HT-29 (cell line): ENCODE measurements at places on chromosomes 12 and 14. TPM values are rescaled to one million over a fixed set of nuclear protein-coding genes. Genes with fewer than 3 reads are reported as not detected.

DNA sequence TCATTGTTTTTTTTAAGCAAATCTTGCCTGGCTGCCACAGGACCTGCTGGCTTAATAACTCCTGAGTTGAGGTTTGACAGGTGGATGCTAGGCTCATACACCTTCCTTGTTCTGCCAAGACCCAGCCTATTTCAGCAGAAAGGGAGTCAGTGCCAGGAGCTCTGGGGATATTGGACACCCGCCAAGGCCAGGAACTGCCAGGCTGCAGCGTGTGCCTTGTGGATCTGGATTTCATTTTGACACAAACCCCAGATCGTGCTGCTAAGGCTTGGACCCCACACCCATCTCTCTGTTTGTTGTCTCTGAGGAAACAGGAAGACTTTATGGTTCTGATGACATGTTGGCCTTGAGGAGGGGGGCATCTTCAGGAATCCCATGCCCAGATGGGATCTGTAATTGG lies 44.4 kb upstream of the PRIMA1 start:
- DNase-seq, result peak; percentile 1

DNA sequence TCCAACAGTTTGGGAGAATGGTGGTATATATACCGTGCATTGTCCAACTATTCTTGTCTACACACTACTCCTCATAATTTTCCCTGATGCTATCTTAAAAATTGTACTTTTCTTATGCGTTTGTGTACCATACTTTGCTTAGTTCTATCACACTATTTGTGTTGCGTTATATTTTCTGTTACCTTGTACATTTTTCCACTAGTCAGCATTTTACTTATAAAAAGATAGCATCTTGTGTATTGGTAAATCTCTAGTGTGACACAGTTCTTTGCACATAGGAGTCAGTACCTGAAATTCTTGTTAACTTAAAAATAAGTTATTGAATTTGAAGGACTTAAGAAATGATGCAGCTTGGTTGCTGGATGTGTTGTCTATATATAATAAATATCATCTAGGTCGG lies 201.8 kb upstream of the LMO3 start:
- DNase-seq, result no peak

TMCC3 gene
- 2.9 and 3.0 TPM in 2 replicates for total RNA-seq

GRCh38 chr14:78785265-78785664 lies 615.1 kb downstream of the NRXN3 start:
- no peak for DNase-seq

DNA sequence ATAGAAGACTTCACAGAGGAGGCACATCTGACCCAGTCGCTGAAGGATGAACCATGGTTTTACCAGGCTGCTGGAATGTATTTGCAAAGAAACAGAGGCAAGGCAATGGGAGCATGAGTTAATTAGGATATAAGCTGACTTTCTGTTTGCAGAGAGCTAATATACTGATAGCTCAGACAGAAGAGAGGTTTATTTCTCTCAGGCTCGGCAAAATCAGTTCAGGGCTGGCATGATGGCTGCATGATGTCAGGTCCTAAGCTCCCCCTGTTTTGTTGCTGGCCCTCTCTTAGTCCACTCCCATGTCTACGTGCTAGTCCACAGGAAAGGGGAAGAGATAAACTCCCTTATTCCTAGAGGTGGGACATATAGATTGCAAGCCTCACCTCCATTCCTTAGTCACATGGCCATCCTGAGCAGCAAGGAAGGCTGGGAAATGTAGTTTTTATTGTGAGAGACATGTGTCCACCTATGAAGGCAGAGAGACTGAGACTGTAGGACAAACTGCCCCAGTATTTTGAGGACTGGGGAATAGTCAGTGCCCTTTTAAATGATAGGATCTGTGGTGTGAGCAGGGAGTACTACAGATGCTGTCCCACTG lies 224.5 kb downstream of the VRK1 start:
- peak; percentile 25 for DNase-seq

DNA sequence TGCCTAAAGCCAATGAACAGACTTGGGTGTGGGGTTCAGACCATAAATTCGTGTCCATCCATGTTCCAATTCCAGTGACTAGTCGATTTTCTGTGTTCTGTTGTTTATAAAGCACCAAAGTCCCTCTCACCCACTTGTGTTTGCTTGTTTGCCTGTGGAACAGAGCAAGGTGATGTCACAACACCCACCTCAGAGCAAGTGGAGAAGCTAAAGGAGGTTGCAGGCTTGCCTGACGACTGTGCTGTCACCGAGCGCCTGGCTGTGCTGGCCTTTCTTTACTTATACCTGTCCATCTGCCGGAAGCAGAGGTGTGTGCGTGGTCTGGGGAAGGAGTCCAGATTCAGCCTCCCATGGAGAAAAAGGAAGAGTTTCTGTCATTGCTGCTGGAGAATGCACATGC lies 6.0 kb downstream of the MVK start:
- no peak for DNase-seq

- DNase-seq, result peak; percentile 92
Measured at GRCh38 chr12:53978477-53979356, 4.0 kb upstream of the HOTAIR start.

NCKAP5L gene
- total RNA-seq, result 16.4 and 19.3 TPM in 2 replicates

DNA sequence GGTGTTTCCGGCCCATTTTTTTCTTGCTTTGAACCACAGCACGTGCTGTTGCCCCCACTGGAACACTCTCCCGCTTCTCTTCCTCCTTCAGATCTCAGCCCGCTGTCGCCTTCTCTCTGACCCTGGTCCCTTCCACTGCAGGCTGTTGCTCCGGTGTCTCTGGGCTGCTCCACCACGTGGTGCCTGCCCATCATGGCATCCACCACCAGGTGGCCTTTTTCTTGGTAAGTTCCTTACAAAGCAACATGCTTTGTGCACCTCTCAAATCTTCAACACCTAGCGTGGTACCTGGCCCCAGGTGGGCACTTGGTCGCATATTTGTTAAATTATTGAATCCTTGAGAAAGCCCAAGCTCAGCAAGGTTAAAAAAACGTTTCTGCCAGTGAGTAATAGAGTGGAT lies 19.1 kb downstream of the TUNAR start:
- DNase-seq, result peak; percentile 47

STAT2 gene
- 23.4 and 30.6 TPM in 2 replicates for total RNA-seq

- no peak for DNase-seq
Measured at GRCh38 chr14:73236157-73236556, 1.1 kb upstream of the PAPLN start.

SLC17A8 gene
- total RNA-seq, result not detected in 2 replicates

GRCh38 chr12:132718644-132719043 lies 8.0 kb downstream of the PGAM5 start:
- no peak for DNase-seq

HOXC10 gene
- 1.7 TPM in 1 of 2 replicates, not detected in the other for total RNA-seq

PLEKHG7 gene
- total RNA-seq, result 0.13 and 0.65 TPM in 2 replicates

GDF3 gene
- total RNA-seq, result not detected in 2 replicates

DNA sequence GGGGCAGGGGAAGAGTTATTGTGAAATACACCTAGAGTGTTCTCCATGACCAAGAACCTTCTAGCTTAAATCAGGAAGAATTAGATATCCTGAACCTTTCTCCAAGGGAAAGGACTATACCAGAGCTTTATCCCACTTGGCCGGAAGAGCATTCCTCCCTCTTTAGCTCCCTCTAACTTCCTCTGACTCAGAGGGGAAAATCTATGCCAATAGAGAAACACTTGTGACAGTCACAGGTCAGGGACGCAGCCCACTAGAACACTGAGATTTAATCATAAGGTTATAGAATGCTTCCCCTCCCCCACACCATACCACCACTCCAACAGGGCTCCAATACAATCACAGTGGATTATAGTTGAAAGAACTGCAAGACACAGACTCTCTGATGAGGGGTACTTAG lies 55.4 kb upstream of the RFX4 start:
- DNase-seq, result no peak

DNA sequence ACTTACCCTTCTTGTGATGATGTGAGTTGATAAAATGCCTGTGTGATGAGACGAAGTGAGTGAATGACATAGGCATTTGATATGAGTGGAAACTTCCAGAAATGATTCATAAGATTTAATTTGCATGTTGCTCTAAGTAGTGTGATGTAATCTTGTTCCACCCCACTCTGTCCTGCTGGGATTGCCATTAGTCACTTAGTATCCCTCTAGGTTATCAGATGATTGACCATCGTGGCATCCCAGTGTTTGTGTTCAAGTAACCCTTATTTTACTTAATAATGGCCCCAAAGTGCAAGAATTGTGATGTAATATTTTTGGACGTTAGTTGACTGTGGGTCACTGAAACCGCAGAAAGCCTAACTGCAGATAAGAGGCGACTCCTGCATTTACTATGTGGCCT lies 214.4 kb upstream of the DIO2 start:
- DNase-seq, result no peak

- no peak for DNase-seq
Measured at GRCh38 chr12:72075891-72076557, 137.4 kb downstream of the TPH2 start.

COX8C gene
- not detected in 2 replicates for total RNA-seq

CCDC196 gene
- not detected in 2 replicates for total RNA-seq
